Activated naive CD4-positive, alpha-beta T cell treated with anti-CD3 and anti-CD28 coated beads, Interleukin-2, amount 50 U/mL, for 72 hours (primary cell): ENCODE measurements at places on chromosomes 12 and 14. TPM values are rescaled to one million over a fixed set of nuclear protein-coding genes. Genes with fewer than 3 reads are reported as not detected.

- DNase-seq, result no peak
Observed at GRCh38 chr14:76656592-76656991, 104.7 kb upstream of the VASH1 start.

DNA sequence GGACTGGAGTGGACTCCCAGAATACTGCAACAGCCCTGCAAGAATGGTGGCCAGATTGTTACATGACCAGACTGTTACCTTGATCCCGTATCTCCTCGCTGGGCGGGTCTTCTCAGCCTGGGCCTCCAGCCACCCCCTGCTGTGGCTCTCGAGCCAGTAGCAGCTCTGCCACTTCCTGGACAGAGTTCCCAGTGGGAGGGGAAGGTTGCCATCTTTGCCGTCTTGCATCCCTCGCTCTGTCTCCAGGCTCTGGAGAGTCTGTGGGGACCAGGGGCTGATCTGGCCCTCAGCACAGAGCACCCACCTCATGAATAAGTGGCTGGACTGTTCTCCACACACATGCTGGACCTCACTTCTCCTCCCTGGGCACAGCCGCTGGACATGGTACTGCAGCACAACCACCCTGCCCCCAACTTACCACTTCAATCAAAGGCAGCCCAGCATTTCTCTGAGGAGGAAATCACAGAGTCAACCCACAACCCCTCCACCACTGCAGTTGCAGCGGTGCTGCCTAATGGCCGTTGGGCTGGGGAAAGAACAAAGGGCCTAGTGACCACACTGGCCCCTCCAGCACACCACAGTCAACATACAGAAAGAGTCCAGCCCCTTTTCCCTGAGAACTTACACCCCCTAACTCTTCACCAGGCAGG lies 6.9 kb upstream of the KLRF1 start:
- no peak for DNase-seq

GRCh38 chr14:55074662-55075061 lies 23.2 kb downstream of the MAPK1IP1L start:
- no peak for DNase-seq

GRCh38 chr14:95291859-95292542 lies 27.7 kb downstream of the CLMN start:
- no peak for DNase-seq

DNA sequence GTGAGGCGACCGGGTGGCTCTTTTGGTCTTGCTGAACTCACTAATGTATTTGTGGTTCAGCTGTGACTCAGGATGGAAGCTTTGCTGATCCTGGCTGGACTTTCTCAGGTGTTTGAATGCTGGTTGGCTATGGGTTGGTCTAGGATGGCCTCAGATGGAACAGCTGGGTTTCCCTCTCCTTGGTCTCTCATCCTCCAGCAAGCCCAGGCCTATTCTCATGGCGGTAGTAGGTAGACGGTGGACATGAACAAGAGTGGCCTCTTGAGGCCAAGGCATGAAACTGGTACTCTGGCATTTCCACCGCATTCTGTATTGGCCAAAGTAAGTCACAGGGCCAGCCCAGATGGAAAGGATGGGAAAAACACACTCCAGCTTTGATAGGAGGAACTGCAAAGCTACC lies 11.8 kb upstream of the POLR3B start:
- no peak for DNase-seq

DNA sequence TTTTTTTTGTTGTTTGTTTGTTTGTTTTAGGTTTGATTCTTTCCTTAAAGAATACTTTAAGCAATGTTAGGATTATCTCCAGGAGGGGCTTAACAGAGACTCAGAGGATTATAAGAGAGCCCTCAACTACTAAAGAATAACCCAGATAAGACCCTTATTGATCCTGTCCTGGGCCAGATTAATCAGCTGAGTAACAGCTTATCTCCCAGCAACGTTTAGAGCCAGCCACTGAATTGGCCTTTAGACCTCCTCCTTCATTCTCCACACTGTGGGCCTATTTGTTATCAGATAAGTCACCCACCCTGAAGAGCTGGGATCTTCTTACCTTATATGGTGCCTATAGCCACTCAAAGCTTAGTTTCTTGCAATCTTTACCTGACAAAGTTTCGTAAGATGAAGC lies 71.1 kb downstream of the FIGNL2 start:
- no peak for DNase-seq

Gene KRT74
- not detected for total RNA-seq

DNA sequence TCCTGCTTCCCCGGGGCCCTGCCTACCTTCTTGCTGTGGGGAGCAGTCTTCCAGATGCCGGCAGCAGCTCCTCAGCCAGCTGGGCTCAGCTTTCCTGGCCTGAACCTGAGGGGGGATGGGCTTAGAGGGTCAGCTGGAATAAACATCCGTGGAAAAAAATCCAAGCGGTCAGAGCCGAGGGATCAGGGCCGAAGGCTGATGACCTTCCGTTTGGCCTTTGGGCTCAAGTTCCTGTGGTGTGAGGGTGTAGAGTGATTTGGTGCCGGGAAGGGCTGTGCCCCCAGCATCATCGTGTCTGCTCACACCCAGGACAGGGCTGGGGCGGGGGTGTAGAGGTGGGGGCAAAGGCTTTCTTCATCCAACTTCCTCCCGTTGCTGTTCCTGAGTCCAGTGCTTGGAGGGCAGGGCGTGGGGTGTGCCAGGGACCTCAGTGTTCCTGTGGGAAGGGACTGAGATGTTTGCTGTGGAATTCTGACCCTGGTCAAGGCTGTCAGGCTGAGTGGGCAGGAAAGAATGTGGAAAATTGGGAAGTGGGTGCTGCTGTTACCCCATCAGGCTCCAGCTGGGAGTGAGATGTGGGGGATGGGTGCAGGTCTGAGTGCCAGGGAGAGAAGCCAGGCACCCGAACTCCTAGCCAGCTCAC lies 2.6 kb downstream of the SMIM41 start:
- DNase-seq, result no peak

DNA sequence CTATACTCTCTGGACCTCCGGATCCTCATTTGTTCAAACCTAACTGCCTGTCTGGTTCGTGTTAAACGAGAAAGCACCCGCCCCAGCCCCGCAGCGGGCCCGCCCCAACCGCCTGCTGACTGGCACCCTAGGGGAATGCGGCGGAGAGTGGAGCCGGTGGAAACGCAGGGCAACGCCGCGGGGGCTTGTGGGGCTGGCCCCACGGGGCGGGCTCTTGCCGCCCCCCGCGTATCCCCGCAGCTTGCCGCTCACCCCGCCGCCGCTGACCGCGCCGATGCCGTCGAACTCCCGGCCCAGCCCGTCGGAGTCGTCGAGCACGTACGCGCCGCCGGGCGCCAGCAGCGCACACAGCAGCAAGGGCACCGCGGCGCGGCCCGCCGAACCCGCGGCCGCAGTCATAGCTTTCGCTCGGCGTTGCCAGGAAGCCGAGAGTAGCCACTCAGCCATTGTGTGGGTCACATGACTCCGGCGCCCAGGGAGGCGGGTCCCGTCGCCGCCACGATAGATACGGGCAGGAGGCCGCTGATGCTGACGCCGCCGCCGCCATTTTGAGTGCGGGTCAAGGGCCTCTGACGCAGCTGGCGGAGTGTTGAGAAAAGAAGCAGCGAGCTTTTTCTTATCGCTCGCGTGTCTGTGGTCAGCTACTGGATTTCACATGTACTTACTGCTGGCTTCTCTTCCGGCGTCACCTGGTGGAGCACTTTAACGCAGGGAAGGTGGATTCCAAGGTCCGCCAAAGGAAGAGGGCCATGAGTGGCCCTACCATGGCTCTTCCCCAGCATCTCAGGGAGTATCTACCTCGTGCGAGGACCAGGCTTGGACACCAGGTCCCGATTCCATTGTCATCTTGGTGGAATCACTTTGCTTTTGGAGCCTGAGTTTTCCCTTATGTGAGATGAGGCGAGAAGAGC lies at the start of gene GALC:
TSS of gene GALC (minus strand) at position 465 of the 911 bp plus-strand sequence. CDS start at position 447, 18 bp downstream.
- peak; percentile 98 for DNase-seq

Gene MANSC1
- total RNA-seq, result 1.4 TPM

Gene HRK
- total RNA-seq, result not detected

GRCh38 chr14:29643433-29644211 lies 284.0 kb downstream of the PRKD1 start:
- no peak for DNase-seq

Gene ASPG
- total RNA-seq, result not detected

Gene PRH2
- not detected for total RNA-seq

GRCh38 chr14:80624581-80624980 lies 317.0 kb downstream of the CEP128 start:
- DNase-seq, result no peak

DNA sequence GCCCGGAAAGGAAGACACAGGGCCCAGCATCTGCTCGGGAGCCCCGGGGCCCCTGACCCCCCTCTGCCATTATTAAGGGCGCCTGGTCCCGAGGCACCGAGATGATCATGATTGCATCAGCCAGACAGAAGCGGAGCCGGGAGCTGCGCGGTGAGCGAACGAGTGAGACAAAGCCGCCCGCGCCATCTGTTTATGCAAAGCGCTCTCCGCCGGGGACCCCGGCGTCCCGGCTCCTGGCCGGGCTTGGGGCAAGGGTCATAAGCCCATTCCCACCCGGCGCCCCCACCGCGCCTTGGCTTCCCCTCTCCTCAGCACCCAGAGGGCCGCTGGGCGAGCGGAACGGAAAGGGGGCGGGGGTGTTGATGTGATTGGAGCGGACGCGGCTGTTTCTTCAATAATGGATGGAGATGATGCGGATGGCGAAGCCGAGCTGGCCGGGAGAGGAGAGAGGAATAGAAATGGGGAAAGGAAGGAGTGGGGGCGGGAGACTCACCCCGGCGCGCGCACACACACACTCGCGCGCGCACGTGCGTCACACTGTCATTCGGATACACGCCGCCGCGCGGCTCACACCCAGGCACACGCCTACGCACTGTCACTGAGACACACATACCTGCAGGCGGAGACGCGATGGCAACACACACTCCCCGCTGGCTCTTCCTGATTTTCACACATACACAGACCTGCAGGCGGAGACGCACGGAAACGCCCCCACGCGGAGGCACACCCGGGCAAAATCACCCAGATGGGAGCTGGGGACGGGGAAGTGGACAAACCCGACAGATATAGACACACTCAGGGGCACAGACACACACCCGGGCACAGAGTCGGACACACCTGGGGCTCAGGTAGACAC lies 10.7 kb downstream of the STAC3 start:
- no peak for DNase-seq

Gene FOXN4
- not detected for total RNA-seq
